ENCODE measurements at places on chromosomes 16 and 17.
A peak's percentile ranks its signal among the peaks of the same experiment; 100 is the strongest.

GRCh38 chr16:57092786-57093411, 516 bp downstream of the CPNE2 start:
- peak; percentile 32 for DNase-seq

GRCh38 chr17:34741967-34742366, 162.6 kb downstream of the TMEM132E start:
- no peak for DNase-seq

DNA sequence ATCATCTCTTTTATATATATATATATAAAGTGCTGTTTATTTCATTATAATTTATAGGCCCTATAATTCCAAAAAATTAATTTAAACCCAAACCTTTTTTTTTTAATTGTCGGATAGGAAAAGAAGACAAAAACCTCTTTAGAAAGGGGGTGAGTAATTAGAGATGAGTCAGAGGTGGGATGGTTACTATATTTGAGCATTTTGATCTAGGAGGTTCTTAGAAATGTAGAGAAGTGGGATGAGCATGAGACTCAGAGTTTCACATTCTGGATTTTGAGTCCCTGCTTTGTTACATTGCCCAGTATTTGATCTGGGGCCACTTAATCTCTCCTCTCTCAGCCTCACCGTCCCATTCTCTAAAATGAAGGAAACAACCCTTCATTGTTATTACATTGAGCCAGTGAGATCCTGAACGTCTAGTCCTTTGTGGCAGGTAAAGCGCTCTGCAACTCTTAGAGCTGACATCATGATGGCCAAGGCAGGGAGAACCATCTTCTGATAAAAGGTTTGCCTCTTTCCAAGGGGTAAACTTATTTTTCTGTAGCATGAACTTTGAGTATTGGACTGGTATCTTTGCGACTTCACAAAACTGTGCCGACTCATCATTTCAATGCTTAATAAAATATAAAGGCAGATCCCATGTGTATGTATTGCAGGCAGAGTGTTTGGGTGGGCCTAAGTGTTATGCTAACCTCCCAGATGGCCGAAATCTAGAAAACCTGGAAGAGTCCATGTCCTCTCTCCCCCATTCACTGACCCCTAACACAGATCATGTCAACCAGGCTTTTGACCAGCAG, 21.3 kb downstream of the HS3ST3B1 start:
- DNase-seq: no peak

DNA sequence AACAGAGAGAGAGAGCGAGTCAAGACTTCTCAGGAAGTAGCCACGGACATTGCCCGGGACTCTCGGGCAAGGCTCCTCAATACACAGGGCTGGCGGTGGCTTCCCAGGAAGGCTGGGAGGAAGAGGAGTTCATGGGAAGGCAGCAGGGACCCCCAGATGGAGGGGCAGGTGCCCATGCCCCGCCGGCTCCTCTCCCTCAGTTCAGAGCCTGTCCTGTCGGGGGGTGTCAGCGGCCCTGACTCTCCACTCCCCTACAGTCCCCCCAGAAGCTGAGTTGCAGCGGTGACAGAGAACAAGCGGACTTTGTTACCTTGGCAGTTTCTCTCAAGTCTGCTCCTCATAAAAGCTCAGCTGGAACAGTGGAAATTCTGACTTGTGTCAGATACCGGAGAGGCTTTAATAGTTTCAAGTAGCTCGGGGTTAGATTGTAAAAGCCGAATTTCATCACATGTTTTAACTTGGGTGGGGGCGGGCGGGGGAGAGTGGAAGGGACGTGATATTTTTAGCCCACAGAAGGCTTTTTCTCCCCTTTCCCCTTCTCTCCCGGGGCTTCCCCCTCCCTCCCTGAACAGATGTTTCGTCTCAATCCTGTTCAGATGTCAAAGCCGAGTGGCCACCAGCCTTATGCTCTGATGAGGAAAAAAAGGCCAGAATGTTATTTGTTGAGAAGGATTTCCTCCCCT, 65.2 kb downstream of the NKD1 start:
- no peak for DNase-seq

GRCh38 chr16:33059206-33059605, 134.8 kb upstream of the TP53TG3C start:
- no peak for DNase-seq

DNA sequence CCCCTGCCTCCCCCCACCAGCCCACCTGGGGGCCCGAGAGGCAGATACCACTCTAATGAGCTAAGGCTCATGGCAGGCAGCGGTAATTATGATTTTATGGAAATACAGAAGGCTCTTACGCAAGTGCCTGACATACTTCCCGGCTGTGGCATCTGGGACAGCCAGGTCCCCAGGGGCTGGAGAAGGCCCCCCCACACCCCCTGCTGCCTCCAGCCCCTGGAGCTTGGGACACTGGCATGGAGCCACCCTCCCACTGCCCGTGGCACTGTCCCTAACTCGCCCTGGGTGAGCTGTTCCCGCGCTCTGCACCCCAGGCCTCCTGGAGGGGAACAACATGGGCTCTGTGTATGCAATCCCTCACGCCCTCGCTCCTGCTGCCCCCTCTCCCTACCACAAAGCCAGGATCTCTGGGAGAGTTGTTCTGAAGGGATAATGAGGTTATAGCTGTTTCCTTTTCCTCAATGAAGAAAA, 5.4 kb upstream of the STAC2 start:
- DNase-seq: no peak

- DNase-seq: no peak
Measured at GRCh38 chr17:76671912-76672262, 28.3 kb upstream of the ST6GALNAC1 start.

DNA sequence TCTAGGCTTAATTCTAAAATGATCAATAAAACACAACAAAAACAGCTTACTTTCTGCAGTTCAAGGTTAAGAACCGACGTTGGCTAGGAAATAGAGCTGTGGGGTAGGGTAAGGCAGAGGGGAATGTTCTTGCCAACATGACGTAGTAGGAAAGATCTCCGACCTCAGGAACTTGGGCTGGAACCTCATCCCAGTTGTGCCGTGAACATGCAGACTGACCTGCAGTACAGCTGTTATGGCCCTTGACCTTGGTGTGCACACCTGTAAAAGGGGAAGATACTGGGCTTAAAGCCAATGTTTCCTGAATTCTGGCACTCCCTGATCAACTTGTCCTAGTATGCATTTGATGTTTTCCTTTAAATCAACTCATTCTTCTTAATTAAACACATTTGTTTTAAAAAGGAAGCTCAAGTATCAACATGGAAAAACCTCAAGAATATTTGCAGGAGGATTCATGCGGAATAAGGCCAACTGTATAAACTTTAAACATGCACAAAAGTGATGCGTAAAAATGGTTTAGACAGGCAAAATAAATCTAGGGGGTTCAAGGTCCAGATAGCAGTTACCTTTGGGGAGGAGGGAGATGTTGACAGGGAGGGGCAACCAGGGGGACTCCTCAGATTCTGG, 14.2 kb upstream of the SLC6A2 start:
- DNase-seq: no peak

- peak; percentile 73 for DNase-seq
Measured at GRCh38 chr17:16491131-16491702, 776 bp downstream of the LRRC75A start.

- no peak for DNase-seq
Measured at GRCh38 chr17:8957721-8958120, 7.8 kb downstream of the PIK3R5 start.

GRCh38 chr17:38673707-38674013, 1.1 kb downstream of the EPOP start:
- DNase-seq: no peak

DNA sequence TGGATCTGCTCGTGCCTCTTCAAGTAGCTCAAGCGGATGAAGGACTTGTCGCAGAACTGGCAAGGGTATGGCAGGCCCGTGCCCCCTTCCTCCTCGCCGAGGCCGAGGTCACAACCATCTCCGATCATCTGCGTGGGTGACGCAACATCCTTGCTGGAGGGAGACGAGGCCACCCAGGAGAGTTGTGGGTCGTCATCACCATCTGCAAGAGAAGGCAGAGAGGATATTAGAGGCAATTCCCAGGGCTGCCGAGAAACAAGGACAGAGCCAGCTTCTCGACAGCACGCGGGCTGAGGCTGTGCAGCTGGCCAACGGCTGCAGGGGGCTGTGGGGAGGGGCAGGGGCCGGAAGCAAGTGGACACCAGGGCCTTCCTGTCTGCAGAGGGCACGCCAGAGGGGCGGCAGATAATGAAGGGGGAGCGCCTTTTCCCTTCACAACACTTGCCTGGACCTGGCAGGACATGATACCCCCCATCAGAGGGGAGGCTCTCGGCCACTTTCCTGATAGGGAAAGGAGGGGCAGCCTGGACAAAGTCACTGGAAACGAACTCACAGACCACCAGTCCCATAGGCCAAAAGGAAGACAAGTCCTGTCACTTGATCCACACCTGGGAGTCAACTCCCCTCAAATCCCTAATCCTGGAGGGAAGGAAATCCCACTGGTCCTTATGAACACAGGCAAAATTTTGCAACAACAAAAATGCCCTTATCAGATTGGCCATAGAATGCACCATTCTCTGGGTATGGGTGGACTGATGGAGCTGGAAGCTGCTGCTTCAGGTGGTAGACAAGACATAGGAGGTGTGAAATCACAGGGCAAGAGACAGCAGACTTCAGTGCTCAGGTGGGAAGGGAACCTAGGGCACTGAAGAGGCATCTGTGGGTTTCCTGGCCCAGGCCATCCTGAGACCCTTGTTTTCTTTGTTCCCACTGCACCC, 217.0 kb downstream of the ZNF423 start:
- no peak for DNase-seq

DNA sequence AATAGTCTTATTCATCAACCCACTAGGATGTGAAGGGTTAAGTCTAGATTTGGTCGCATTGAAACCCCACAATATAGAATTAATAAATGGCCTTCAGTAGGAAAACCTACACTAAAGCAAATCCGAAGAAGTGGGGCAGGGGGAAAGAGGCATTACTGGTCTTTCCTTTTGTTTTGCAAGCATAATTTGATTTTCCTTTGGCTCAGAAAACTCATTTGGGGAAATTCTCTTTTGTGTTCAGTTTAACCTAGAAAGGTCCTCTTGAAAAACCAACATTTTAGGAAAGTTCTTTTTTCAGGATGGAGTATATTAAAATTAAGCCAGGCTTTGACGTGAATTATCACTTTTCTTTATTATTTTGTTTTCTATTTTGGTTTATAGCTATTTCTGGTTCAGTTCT, 31.7 kb downstream of the ERCC4 start:
- DNase-seq: no peak

- DNase-seq: peak; percentile 76
Measured at GRCh38 chr17:2025220-2025621, at the start of gene RTN4RL1. Gene RTN4RL1, minus strand, starts transcription at chr17:2025334. Its CDS starts 469 bp downstream, at chr17:2024865.

DNA sequence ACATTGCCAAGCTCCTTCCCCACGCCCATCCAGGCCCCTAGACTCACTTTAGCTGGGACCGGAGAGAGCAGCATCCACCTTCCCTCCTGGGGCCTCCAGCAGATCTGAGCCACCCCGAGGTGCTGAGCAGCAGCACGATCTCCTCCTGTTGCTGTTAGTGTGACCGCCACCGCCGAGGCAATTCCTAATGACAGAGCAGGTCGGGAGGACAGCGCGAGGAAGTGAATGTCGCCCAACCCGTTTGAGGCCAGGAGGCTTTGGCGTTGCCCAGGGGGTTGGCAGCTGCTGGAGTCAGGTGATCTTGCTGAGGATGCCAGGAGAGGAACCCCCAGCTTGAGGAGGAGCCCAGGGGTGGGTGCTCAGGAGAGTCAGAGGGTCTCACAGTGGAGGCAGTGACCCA, at the start of gene RNF222:
Gene RNF222, minus strand, starts transcription at position 192 of the 400 bp plus-strand sequence. CDS start 4,366 bp downstream, outside the sequence.
- peak; percentile 9 for DNase-seq

DNA sequence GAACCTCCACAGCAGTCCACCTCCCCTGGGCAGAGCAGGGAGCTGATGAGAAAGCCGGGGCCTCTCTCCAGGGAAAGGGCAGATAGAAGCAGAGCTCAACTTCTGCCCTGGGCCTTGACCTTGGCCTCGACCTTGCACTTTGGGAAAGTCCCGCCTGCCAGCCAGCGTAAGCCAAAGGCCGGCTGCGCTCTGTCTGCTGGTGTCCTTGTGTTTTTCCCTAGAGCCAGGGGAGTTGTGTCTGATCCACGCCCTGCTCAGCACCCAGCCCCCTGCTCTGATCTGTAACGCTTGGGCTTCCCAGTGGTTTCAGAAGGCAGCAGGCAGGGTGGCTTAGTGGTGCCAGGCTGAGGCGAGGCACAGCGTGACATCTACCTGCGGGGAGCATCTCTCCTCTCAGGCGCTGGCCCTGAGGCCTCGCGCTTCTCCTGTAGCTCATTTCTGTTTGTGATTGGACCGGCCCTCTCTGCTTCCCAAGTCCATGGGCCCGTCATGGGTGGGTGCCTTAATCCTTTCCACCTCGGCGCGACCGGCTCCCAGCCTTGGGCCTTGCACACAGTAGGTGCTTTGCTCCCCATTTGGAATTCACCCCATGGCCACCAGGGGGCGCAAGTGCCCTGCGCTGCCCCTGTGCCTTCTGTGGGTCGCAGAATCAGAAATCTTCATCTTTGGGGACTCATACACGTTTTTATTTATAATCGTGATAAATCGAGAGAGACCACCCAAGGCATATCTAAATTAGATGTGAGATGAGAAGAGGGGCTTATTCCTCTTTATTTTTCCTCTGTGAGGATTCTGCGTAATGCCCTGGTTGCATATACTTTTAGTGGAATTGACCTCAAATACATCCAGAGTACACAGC, 24.2 kb downstream of the SGSH start:
- DNase-seq: peak; percentile 39

GRCh38 chr17:33545124-33545523, 252.0 kb upstream of the ASIC2 start:
- DNase-seq: no peak

DNA sequence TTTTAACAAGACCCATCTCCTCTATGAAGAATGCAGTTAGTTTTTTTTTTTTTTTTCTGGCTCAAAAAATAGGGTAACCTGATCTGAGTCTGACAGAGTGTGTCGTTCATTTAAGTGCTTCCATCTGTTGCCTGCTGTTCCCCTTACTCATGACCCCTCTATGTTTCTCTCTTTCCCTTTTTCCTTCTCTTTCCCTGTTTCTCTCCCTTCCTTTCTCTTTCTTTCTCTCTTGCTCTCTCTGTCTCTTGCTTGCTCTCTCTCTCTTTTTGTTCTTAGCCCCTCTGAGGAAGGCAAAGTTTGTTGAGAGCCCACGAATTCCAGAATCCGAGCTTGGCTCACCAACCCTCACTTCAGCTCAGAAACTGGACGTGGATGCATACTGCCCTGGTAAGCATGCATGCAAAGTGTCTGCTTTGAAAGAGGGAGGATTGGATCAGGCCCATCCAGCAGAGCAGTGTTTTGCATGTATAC, 185.0 kb downstream of the TANC2 start:
- no peak for DNase-seq

DNA sequence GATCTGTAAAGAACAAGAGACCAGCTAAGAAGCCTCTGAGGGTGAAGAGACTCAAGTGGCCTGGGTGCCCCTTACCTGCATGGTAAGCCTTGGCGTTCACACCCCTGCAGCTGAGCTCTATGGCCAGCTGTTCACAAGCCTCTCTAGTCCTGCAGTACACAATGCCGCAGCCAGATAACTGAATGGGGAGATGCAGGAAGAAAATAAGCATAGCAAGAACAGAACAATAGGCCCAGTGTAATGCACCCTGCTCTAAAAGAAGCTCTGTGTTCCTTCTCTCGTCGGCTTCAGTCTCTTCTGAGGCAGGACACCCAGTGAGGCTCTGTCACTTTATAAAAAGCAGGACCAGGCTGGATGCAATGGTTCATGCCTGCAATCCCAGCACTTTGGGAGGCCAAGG, 5.4 kb downstream of the RECQL5 start:
- DNase-seq: no peak

GRCh38 chr16:7561908-7562405, 229.3 kb downstream of the RBFOX1 start:
- no peak for DNase-seq

- DNase-seq: peak; percentile 73
Measured at GRCh38 chr16:27724482-27725235, 174.7 kb downstream of the KATNIP start.
